ENCODE measurements at places on chromosomes 4 and X. TPM values are rescaled to one million over a fixed set of nuclear protein-coding genes. Genes with fewer than 3 reads are reported as not detected.

Gene AKAP14
- not detected for total RNA-seq

Gene HTN1
- not detected for total RNA-seq

Gene EREG
- total RNA-seq = 0.51 TPM

Gene SLC10A4
- total RNA-seq = 0.08 TPM

Gene IL1RAPL2
- 0.56 TPM for total RNA-seq

DNA sequence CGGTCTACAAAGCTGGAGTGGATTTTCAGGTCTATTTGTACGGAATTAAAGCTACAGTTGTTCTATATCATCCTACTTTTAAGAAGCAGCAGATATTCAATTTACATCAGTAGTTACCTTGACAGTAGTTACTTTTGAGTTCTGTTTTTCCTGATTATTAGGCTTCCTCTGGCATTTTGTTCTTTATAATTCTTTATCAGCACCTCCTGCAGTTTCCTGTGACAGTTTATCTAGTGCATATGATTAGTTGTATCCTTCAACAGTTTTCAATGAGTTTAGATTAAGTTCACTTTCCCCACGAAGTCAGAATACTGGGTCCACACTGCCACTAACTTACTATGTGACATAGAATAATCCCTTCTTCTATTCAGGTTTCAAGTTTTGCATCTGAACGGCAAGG is 71.7 kb downstream of the IDS start:
- no peak for DNase-seq
- no peaks in the 10 kb centered on the region for H3K27me3 ChIP-seq
- H3K36me3 ChIP-seq = no peaks in the 10 kb centered on the region
- no peak overlapping the region for H3K27ac ChIP-seq
- H3K4me1 ChIP-seq = no peaks in the 10 kb centered on the region

DNA sequence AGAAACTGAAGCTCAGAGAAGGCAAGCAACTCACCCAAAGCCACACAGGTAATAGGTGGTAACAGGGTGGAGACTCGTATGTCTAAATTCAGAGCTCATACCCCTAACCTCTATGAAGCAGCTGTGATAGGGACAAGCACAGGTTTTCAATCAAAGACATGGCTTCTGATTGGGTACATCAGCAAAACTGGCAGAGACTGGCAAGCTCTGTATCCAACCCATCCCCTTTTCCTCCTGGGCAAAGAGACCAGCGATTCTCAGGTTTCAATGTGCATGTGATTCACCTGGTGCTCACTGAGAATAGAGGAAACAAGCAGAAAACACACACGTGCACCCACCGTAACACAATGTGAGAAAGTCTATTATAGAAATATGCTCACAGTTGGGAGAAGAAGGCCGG is 153.0 kb downstream of the SMIM20 start:
- H3K36me3 ChIP-seq = no peaks in the 10 kb centered on the region
- no peaks in the 10 kb centered on the region for H3K27me3 ChIP-seq
- H3K4me3 ChIP-seq = no peak overlapping the region
- no peaks in the 10 kb centered on the region for H3K4me1 ChIP-seq

GRCh38 chrX:101028562-101028961 is 23.3 kb downstream of the TRMT2B start:
- no peaks in the 10 kb centered on the region for H3K36me3 ChIP-seq
- H3K4me1 ChIP-seq = no peaks in the 10 kb centered on the region

DNA sequence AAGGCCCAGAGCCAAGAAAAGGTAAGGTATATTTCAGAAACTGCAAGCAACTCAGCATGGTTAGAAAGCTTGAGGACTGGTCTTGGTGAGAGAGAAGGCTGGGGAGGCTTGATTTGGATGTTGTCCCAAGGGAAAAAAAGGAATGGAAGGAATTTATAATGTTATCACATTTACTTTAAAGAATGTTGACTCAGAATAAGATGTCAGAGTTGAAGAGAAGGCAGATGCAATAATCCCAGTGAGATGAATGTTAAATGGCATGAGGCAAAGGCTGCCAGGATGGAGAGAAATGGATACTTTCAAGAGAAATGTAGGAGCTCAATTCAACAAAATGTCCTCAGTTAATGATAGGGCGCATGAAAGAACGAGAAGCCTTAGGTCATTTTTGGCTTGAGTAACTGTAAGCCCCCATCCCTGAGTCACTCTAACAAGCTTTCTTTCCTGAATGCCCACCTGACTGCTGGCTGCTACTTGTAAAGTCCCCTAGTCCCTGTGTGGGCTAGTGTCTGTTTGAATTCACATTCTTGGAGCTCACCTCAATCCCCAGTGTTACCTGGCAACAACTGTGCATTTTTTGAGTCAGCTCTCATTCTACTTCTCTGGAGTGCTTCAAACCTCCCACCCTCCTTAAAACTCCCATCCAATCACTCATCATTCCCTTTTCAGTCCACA is 103.0 kb upstream of the TAPT1 start:
- no peaks in the 10 kb centered on the region for H3K4me1 ChIP-seq
- H3K27ac ChIP-seq = no peak overlapping the region
- no peaks in the 10 kb centered on the region for H3K27me3 ChIP-seq
- H3K36me3 ChIP-seq = no peaks in the 10 kb centered on the region

DNA sequence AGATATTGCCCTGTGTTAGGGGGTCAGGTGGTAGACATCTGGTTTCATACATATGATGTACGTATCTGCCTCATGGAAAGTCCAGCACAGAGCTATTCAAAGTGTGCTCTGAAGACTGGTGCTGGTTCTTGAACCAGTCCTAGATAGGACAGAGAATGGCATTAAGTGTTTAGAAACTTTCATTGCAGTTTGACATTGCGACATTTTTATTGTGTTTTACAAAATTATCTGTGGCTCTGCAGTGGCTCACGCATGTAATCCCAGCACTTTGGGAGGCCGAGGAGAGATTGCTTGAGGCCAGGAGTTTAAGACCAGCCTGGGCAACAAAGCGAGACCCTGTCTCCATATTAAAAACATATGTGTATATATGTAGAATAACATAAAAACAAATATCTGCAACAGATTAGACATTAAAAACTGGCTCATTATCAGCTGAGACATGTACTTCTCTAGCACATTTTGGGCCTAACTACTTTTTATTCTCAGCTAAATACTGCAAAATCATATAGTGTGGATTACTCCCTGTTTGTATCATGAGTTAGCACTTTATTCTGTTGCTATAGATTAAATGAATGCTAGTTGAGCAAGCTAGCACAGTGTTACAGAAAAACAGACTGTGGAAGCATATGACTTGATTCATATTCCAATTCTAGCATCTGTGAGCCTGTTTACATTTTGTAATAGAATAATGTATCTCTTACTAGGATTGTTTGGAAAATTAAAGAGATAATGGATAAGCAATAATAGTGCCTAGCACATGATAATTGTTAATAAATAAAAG is 57.1 kb downstream of the USP9X start:
- H3K36me3 ChIP-seq = no peaks in the 10 kb centered on the region
- no peaks in the 10 kb centered on the region for H3K27me3 ChIP-seq
- H3K4me1 ChIP-seq = peaks cover 7% of the 10 kb centered on the region
- DNase-seq = no peak
- no peak overlapping the region for H3K27ac ChIP-seq
- H3K4me3 ChIP-seq = no peak overlapping the region

DNA sequence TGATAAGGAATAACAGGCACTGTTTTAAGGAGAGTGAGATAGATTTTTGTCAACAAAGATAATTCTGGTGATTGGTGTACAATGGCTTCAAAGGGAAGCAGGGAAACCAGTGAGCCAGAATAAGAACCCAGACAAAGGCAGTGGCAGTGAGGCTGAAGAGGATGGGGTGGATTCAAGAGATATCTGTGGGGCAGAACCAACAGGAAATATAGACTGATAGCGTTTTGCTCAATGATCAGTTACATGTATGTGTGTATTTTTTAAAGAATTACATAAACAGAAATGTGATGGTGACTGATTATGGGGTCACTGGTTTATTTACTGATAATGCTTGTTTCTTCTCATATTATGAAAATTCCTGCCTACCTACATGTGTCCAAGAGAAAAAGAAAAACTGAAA is 66.4 kb downstream of the AMMECR1 start:
- no peaks in the 10 kb centered on the region for H3K36me3 ChIP-seq
- H3K4me3 ChIP-seq = no peak overlapping the region
- H3K27me3 ChIP-seq = no peaks in the 10 kb centered on the region

- H3K4me1 ChIP-seq = no peaks in the 10 kb centered on the region
- H3K4me3 ChIP-seq = no peak overlapping the region
- no peak overlapping the region for H3K27ac ChIP-seq
These were observed 107.5 kb downstream of the CLNK start for GRCh38 chr4:10577018-10577417.

- no peaks in the 10 kb centered on the region for H3K36me3 ChIP-seq
- no peaks in the 10 kb centered on the region for H3K27me3 ChIP-seq
- no peaks in the 10 kb centered on the region for H3K4me1 ChIP-seq
- no peak for DNase-seq
- no peak overlapping the region for H3K4me3 ChIP-seq
- no peak overlapping the region for H3K27ac ChIP-seq
These were observed 54.7 kb downstream of the CD38 start for GRCh38 chr4:15832523-15833451.

DNA sequence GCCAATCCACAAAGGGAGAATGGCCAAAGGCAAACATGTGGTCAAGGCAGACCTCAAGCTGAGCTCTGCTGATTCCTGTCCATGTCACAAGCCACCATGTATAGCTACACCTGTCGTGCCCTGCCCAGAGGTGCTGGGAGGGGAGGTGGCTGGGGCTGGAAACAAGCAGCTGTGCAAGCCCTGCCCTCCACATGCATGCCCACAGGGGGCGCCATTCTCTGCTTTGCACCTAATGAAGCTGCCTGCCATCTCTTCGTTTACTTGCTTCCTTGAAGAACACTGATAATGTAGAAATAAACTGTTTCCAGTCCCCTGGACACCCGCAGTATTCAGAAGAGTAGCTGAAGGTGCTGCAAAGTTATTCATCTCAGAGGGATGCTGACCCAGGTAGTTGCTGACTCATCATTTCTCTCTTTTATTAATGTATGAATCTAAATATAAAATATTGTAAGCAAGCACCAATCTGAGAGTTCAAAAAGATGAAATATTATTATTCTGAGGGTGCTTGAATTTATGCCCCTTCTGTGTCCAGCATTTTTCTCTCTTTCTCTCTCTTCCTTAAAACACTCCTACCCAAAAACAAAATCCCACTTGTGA is 278.6 kb downstream of the ADGRA3 start:
- no peaks in the 10 kb centered on the region for H3K36me3 ChIP-seq
- H3K27me3 ChIP-seq = no peaks in the 10 kb centered on the region
- DNase-seq = no peak
- no peaks in the 10 kb centered on the region for H3K4me1 ChIP-seq

DNA sequence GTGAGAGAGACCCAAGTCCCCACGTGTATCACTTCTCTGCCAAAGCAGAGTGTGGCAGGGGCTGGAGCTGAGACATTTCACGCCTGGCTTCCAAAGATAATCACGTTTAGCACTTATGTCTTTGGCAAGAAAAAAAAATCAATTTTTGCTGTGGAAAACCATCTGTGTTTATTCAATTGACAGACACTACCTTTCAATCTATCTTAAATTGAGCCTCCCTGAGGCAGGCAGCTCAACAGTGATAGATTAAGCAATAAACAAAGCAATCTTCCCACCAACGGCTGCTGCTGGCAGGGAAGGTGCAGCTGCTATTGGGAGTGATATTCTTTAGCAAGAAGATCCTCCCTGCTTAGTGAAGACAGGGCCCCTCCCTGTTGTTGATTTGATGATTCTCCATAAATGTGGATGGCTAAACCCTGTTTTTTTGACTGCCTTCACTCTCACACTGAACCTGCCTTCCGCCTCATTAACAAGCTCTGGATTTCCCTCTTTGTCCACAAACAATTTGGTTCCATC is 11.6 kb upstream of the MAGEB17 start:
- no peaks in the 10 kb centered on the region for H3K4me1 ChIP-seq
- H3K27me3 ChIP-seq = no peaks in the 10 kb centered on the region
- H3K27ac ChIP-seq = no peak overlapping the region
- no peak for DNase-seq
- no peak overlapping the region for H3K4me3 ChIP-seq

DNA sequence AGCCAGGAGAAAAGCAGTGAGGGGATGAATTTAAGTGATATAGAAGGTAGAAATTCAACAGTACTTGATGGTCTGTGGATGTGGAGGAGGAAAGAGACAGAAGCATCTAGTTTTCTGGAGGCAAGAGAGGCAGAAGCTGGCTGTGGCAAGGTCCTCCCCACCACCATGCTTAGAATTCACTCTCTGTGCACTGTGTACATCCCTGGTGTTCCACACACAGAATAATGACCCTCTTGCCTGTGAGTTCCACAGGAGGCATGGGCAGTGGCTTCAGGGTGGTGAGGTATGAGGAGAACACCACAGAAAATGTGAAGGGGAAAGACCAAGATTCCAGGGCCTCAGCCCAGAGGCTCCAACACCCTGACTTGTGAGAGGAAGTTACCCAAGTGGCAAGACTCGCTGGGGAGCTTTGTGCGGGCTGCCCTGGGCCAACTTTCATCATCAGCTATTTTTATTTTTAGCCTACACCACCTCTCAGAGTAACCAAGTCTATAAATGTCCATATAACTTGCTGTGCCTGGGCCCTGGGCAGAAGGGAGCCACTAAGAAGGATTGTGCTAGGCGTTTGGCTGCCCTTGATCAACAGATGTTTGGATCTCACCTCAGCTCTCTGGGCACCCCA is 7.8 kb upstream of the INTS6L start:
- H3K27ac ChIP-seq = no peak overlapping the region
- no peak overlapping the region for H3K4me3 ChIP-seq
- no peaks in the 10 kb centered on the region for H3K36me3 ChIP-seq
- DNase-seq = no peak
- no peaks in the 10 kb centered on the region for H3K4me1 ChIP-seq
- no peaks in the 10 kb centered on the region for H3K27me3 ChIP-seq

DNA sequence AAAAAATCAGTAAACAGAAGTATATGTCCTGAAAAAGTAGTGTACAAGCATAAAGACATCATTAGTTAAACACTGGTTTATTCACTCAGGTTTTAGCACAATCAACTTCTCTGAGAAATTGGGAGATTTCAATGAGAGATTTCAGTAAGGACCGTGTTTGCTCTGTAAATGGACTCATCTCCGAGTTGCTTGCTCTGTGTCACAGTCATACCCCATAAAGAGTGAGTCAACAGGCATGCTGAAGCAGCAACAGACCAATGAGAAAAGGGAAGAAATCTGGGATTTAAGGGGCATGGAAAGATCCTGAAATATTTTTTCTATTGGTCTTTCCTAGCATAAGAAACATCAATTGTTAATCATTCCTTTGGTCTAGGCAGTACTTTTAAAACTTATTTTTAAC is 4.7 kb downstream of the GLUD2 start:
- no peaks in the 10 kb centered on the region for H3K27me3 ChIP-seq
- DNase-seq = no peak
- no peaks in the 10 kb centered on the region for H3K36me3 ChIP-seq
- H3K27ac ChIP-seq = no peak overlapping the region

DNA sequence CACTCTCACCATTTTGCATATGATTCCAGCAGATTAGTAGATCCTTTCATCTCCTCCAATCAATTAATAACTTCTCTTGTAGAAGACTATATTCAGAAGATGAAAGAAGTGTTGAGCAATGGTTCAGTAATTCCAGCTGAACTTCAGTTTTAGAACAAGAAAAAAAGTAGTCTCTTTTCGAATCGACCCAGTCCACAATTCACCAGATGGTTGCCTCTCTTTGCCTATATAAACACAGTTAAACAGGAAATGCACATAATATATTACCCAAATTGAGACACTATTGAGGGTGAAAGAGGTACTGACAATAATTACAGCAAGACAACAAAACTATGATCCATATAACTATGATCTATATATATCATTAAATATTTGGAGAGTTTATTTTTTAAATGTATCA is 16.8 kb upstream of the FAM241A start:
- H3K4me3 ChIP-seq = no peak overlapping the region
- H3K36me3 ChIP-seq = no peaks in the 10 kb centered on the region
- H3K27ac ChIP-seq = no peak overlapping the region
- H3K27me3 ChIP-seq = no peaks in the 10 kb centered on the region
- no peak for DNase-seq

Data from liver (tissue), 10 donors.